ENCODE measurements at places on chromosomes 11 and 22. TPM values are rescaled to one million over a fixed set of nuclear protein-coding genes. Genes with fewer than 3 reads are reported as not detected.

The UQCC3 gene
- 8.6 TPM for total RNA-seq

The DLG2 gene
- 10.5 TPM for total RNA-seq

The MS4A4E gene
- total RNA-seq = 0.85 TPM

The LGR4 gene
- 41.0 TPM for total RNA-seq

- no peak for DNase-seq
Observed at GRCh38 chr11:33476945-33477606, 219.9 kb downstream of the HIPK3 start.

GRCh38 chr11:19938866-19939265, 221.4 kb downstream of the DBX1 start:
- DNase-seq = no peak

The MISFA gene
- 16.4 TPM for total RNA-seq

GRCh38 chr11:9901943-9902342, 238.1 kb downstream of the SWAP70 start:
- no peak for DNase-seq

The CALCA gene
- not detected for total RNA-seq
